ENCODE measurements at places on chromosomes 16 and 17. TPM values are rescaled to one million over a fixed set of nuclear protein-coding genes. Genes with fewer than 3 reads are reported as not detected.

DNA sequence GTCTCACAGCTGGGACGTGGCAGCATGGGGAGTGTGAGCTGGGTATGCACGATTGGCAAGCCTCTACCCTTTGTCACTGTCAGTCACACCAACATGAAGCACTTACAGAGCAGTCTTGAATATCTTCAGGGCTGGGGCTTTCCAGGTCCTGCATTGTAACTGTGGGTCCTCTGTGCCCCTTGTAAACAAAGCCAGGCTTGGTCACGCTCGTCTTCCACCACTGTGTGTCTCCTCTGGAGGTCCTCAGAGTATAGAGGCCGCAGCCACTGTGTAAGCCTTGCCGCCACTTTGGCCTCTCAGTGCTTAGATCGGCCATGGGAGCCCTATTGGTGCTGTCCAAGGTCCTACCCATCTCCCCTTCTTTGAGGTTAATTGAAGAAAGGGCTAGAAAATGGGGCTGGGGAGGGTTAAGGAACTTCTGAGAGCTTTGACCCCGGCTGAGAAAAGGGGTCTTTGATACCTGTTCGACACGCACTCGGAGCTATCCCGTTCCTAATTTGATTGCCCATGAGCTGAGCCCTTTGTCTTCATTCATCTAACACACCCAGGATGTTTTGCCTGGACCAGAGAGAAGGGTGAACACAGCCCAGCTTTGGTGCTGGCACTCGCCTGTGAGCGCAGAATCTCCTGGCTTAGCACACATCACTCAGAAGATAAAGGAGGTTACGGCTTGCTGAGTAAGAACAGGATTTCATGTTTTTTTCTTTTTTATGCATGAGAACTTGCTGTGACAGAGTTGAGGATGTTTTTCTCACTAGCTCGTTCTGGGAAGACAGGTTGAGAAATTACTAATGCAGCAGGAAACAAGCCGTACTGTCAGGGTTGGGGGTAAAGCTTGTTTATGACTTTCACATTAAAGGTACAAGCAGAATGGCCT, 267.9 kb downstream of the CPPED1 start:
- H3K27me3 ChIP-seq, result no peaks in the 10 kb centered on the region
- no peaks in the 10 kb centered on the region for H3K4me1 ChIP-seq
- no peak overlapping the region for H3K27ac ChIP-seq
- DNase-seq, result no peak

DNA sequence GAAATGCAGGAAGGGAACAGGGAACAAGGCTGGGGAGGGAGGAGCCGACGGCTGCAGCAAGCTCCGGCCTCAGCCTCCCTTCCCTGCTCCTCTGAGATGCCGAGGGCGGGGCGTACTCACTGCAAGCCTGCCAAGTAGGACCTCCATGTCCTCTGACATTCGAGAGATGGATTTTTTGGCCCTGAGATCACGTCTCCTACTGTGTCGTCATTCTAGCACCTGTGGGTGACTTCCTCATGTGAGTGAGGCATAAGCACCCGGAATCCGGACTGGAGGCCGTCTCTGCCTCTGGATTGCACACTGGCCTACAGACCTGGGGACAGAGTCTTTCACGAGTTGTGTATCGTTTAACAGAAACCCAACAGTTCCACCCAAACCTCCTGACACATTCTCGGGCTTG, 14.5 kb downstream of the MRM3 start:
- no peaks in the 10 kb centered on the region for H3K4me1 ChIP-seq
- H3K27ac ChIP-seq, result no peak overlapping the region
- no peaks in the 10 kb centered on the region for H3K27me3 ChIP-seq
- no peak for DNase-seq
- H3K36me3 ChIP-seq, result peaks cover 33% of the 10 kb centered on the region

- H3K4me1 ChIP-seq, result no peaks in the 10 kb centered on the region
- DNase-seq, result no peak
- no peaks in the 10 kb centered on the region for H3K36me3 ChIP-seq
Measured at GRCh38 chr16:71354156-71354555, 4.4 kb upstream of the CALB2 start.

GRCh38 chr17:48642843-48643696, 16.9 kb upstream of the HOXB9 start:
- H3K27ac ChIP-seq, result no peak overlapping the region
- H3K36me3 ChIP-seq, result no peaks in the 10 kb centered on the region
- no peaks in the 10 kb centered on the region for H3K27me3 ChIP-seq
- H3K4me1 ChIP-seq, result peaks cover 8% of the 10 kb centered on the region
- H3K4me3 ChIP-seq, result no peak overlapping the region

- H3K4me3 ChIP-seq, result no peak overlapping the region
- no peak overlapping the region for H3K27ac ChIP-seq
- no peaks in the 10 kb centered on the region for H3K36me3 ChIP-seq
- no peak for DNase-seq
- peaks cover 15% of the 10 kb centered on the region for H3K4me1 ChIP-seq
Measured at GRCh38 chr16:86019446-86020047, 120.6 kb downstream of the IRF8 start.

DNA sequence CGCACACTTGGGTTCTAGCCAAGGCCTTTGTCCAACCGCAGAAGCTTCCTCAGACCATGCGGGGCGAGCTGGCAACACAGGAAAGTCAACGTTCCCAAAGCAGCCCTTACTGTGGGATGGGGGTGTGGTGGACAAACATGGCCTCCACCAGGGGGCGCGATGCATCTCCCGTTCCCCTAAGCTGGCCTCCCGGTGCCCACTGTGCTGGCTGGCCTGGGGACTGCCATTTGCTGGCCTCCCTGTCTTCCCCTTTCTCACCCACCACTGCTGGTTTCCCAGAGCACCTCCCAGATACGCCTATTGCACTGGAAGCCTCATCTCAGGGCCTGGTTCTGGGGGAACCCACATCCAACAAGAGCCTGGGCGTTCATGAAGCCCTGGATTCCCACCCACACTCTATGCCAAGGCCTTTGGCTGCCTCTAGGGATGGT, 145.3 kb downstream of the IRF8 start:
- DNase-seq, result no peak
- no peaks in the 10 kb centered on the region for H3K4me1 ChIP-seq

DNA sequence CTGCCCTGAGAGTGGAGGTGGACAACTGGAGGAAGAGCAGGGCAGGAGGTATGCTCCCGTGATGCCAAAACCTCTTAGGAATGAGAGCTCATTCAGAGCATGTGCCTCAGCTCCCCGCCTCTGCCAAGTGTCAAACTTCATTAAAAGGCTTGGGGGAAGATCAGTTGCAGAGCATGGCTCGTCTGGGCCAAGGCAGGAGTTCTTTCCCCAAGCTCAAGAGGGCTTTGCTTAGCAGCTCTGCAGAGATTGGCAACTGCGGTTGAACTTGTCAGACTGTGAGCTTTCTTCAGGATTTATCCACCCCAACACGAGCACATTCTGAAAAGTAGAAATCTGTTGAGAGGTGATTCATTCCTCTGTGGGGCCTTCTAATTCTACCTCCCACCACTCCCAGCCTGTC, 248.1 kb downstream of the HS3ST3A1 start:
- no peak overlapping the region for H3K27ac ChIP-seq
- no peak overlapping the region for H3K4me3 ChIP-seq
- H3K27me3 ChIP-seq, result no peaks in the 10 kb centered on the region

The NKD1 gene
- total RNA-seq, result 20.1 TPM

The CD300A gene
- total RNA-seq, result 6.8 TPM

The GPR179 gene
- 0.78 TPM for total RNA-seq

The VMP1 gene
- total RNA-seq, result 113 TPM

The CDC42EP4 gene
- total RNA-seq, result 118 TPM

The MAPT gene
- 3.1 TPM for total RNA-seq

The MYCBPAP gene
- total RNA-seq, result 6.8 TPM

Measured in tibial nerve (tissue), 4 donors.